ENCODE measurements at places on chromosomes 3 and 15.

GRCh38 chr3:23916152-23916885, 471 bp downstream of the NKIRAS1 start:
- no peak for DNase-seq

GRCh38 chr3:172305552-172305951, 142.7 kb downstream of the GHSR start:
- DNase-seq, result no peak

DNA sequence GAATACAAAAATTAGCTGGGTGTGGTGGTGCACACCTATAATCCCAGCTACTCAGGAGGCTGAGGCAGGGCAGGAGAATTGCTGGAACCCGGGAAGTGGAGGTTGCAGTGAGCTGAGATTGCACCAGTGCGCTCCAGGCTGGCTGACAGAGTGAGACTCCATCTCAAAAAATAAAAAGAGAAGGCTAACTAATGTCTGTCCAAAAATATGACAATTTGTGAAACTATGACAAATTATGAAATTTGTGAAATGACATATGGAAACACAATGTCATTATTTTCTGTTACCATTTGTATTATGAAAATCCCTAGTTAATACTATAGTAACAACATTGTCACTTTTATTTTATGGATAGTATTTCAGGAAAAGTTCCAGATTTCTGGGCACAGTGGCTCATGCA, 1306.3 kb upstream of the EPHA6 start:
- DNase-seq, result no peak

GRCh38 chr3:45852828-45853227, 10.9 kb upstream of the LZTFL1 start:
- DNase-seq, result no peak

- DNase-seq, result no peak
Measured at GRCh38 chr3:193378706-193379105, at the start of gene ATP13A5. Gene ATP13A5 (minus strand): TSS chr3:193378753. CDS start chr3:193378725, 28 bp downstream.

GRCh38 chr3:140468407-140468806, 209.5 kb upstream of the TRIM42 start:
- no peak for DNase-seq
